ENCODE measurements at places on chromosomes 6 and 20.
A peak's percentile ranks its signal among the peaks of the same experiment; 100 is the strongest.

GRCh38 chr20:18314786-18315406 lies 26.6 kb downstream of the ZNF133 start:
- DNase-seq = no peak

GRCh38 chr6:21902628-21903169 lies 309.1 kb downstream of the SOX4 start:
- DNase-seq = no peak

GRCh38 chr6:40425192-40425919 lies 161.8 kb downstream of the LRFN2 start:
- peak; percentile 39 for DNase-seq

- peak; percentile 7 for DNase-seq
These were observed 4.3 kb upstream of the MAP3K4 start for GRCh38 chr6:160987265-160987664.

GRCh38 chr6:16413399-16413798 lies 175.0 kb downstream of the GMPR start:
- no peak for DNase-seq

- no peak for DNase-seq
These were observed 19.2 kb downstream of the HMGN3 start for GRCh38 chr6:79215213-79215824.

DNA sequence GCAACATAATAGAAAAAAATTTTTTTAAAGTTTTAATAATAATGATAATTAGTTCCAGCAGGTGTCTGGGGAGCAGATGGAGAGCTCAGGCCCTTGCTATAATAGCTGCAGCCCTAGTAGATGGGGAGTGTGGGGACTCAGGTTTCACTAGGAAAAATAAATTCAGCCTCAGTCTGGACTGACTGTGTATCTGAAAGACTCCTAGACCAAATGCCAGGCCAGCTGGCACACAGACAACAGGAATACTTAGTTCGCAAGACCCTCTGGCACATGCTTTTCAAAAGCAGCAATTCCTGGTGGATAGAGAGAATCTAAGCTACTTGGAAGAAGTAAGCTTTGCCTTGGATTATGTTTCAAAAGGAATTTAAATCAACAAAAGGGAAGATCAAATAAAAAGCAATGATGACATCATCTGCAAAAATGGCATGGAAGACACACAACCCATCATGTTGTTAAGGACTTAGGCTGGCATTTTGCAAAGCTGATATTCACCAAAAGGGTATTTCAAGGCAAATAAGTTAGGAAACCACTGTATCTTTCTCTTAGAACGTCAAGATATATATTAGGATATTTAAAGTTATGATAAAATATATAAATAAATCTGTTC lies 107.8 kb downstream of the RNGTT start:
- peak; percentile 84 for DNase-seq

GRCh38 chr6:45822246-45822812 lies 193.3 kb downstream of the CLIC5 start:
- DNase-seq = no peak

DNA sequence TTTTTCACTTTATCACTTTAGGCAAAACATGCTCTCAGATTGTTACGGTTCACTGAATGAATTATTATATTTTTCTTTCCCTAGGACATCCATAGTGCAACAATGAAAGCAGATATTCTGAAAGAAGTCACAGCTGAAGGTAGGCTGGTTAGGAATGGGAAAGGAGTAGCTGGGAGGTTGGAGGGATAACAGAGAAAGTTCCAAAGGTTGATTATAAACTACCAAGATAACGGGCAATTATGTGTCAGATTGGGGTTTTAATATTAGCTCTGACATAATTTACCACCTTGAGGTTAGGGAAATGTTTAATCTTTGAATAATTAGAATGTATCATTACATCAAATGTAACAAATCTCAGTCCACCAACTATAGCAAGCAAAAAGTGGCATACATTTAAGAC lies 96.5 kb downstream of the HTR1B start:
- no peak for DNase-seq

GRCh38 chr6:81331526-81331925 lies 421.0 kb downstream of the TENT5A start:
- no peak for DNase-seq

Measured in NCI-H2171 (cell line).